ENCODE measurements at places on chromosomes 7 and 10.

DNA sequence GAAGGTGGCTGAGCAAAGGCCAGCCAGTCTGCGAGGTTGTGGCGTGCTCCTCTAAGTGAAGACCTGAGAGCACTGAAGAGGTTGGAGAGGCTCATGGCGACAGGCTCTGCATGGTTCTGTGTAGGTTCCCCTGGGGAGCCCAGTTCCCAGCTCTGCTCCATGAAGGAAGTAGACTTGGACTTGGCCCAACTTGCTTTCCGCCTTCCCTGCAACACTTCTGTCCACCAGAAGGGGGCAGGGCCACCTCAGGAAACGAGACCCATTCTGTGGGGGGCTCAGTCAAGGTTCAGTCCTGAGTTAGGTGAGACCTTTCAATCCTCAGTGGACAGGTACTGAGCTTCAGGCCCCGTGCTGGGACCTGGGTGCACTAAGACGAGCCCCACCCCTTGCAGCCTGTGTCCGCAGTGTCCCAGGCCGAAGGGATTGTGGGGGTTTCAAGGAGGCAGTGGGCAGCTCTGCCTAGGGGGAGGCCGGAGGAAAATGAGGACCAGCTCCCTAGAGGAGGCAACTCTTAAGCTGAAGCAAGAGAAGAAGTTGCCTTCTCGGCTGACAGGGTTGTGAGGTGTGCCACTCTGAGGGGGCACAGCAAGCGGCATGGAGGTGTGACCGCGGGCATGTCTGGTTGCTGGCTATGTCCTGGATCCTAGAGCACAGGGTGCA, 15.0 kb upstream of the PCBD1 start:
- DNase-seq = peak; percentile 49

- peak; percentile 18 for DNase-seq
Observed at GRCh38 chr7:87875151-87876039, 765 bp downstream of the SLC25A40 start.

- no peak for DNase-seq
Observed at GRCh38 chr10:99125879-99126278, 109.8 kb downstream of the HPSE2 start.

GRCh38 chr7:148107443-148108127, 483.0 kb upstream of the C7orf33 start:
- no peak for DNase-seq

GRCh38 chr7:131011976-131012375, 278.0 kb upstream of the KLF14 start:
- DNase-seq = peak; percentile 74

GRCh38 chr10:63738410-63738809, 217.2 kb downstream of the REEP3 start:
- DNase-seq = peak; percentile 11

DNA sequence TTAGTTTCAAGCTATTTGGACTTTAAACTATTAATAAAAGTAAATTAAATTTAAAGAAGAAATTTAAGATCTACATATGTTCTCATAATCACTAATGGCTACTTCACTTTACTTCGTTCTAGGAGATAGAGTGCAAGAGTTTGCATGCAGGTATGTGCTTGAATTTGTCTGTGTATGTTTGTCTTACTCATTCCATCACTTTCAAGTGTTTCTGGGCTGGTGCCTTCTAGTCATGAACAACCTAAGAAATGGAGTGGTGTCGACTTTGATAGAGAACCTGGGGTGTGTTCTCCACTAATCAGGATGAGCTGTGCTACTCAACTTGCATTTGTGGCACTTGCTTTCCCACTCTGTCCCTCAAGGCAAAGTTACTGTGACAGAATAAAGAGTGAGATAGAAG, 169.9 kb downstream of the KCND2 start:
- no peak for DNase-seq

DNA sequence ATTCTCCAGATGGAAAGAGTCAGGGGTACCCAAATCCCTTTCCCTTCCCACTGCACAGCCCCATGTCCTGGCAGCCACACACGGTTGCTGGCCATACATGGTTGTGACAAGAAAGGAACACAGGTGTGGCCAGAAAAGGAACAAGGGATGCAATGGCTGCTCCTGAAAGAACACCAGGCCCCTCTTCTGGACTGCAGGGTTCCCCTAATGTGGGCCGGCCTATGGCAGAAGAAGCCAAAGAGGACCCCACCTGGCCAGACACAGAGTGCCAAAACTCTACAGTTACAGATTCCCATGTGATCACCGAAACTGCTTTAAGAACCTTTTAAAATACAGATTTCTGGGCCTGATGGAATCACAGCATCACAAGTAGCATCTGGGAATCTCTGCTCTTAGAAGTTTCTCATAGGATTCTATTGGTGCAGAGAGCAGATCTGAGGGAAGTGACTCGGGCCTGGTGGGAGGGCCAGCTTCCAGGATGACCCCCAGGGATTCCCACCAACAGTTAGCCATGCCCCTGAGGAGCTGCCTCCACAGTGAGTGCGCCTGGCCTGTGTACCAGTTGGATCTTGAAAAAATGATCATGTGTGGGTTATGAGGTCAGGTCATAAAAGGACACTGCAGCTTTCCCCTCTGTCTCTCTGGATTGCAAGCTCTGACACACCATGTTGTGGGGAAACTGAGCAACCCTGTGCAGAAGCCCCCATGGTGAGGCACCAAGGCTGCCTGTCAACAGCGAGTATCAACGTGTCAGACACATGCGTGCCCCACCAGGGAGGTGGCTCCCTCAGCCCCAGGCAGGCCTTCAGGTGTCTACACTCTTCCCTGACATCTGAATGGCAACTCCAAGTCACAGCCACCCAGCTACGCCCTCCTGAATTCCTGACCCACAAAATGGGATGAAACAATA, 89.6 kb upstream of the LANCL2 start:
- DNase-seq = no peak

DNA sequence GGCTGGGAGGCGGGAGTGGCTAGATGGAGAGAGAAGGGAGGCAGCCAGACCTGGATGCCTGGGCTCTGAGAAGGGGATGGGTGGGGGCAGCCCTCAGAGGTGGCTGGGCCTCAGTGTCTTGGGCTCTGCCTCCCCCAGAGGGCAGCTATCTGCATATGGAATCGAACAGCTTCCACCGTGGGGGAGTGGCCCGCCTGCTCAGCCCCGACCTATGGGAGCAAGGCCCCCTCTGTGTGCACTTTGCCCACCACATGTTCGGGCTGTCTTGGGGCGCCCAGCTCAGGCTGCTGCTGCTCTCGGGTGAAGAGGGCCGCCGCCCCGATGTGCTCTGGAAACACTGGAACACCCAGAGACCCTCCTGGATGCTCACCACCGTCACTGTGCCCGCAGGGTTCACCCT, 3.3 kb downstream of the ZAN start:
- no peak for DNase-seq

DNA sequence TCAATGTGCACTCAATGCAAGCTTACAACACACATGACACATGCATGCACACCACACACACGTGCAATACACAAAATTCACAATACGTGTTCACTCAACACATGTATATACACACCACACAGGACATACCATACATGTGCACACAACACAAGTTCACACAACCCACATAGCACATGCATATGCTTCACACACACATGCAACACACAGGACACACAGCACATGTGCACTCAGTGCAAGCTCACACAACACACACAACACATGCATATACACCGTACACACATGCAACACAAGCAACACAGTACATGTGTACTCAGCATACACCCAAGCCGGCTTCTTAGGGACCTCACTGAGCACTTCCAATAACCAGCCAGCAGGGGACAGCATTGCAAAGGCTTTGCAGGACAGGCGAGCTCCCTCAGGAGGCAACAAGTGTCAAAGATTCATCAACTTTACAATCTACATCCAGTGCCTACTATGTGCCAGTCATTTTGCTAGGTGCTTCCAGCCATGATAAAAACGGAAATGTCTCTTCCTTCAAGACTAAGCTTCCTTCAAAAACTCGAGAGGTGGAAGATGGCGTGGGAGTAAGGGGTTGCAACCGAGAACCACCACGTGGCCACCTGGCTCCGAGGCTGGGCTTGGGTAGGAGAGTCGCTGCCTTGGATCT, 61.1 kb downstream of the JCAD start:
- DNase-seq = peak; percentile 88

- no peak for DNase-seq
Observed at GRCh38 chr7:158738841-158739240, 34.2 kb upstream of the NCAPG2 start.

DNA sequence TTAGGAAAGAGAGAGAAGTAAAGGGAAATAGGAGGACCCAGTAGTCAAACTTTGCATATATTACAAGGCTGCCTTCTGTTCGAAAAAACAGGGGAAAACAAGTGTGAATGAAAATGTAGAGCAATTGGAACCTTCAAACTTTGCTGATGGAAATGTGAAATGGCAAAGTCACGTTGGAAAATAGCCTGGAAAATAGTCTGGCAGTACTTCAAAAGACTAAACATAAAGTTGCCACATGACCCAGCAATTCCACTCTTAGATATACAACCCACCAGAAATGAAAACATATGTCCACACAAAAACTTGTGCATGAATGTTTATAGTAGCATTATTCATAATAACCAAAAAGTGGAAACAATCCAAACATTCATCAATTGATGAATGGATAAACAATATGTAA, 78.6 kb upstream of the IFRD1 start:
- DNase-seq = no peak

- no peak for DNase-seq
Observed at GRCh38 chr7:134165252-134165651, 38.1 kb downstream of the LRGUK start.

DNA sequence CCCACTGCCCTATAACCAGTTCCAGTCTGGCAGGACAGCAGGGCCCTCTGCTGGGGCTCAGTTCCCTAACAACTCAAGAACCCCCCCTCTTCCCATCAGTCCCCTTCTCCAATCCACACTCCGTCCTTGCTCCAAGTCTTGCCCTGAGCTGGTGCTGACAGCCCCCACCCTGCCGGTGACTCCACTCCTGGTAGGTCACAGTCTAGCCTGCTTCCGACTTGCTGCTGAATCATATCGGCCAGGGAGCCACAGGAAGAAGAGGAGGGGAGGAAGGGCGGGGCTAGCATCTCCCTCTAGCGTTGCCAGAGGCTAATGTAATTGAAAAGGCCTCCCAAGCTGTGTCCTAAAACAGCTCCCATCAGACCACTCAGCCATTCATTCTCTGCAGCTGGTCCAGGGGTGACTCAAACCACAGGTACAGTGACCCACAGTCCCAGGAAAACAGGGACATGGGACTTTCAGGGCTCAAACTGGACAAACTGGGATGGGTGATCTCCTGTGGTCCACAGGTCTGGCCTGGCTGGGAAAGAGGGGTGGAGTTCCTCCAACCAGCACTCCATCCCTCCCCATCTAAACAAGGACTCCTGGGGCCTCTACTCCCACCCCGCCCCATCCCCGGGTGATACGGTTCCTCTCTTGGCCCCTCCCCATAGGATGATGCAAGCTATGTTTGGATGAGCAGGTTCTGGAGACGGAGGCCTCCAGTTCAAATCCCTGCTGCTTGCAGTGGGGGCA, 158.8 kb downstream of the SH3PXD2A start:
- peak; percentile 92 for DNase-seq

GRCh38 chr7:41942468-41943093, 239.7 kb upstream of the INHBA start:
- DNase-seq = no peak

DNA sequence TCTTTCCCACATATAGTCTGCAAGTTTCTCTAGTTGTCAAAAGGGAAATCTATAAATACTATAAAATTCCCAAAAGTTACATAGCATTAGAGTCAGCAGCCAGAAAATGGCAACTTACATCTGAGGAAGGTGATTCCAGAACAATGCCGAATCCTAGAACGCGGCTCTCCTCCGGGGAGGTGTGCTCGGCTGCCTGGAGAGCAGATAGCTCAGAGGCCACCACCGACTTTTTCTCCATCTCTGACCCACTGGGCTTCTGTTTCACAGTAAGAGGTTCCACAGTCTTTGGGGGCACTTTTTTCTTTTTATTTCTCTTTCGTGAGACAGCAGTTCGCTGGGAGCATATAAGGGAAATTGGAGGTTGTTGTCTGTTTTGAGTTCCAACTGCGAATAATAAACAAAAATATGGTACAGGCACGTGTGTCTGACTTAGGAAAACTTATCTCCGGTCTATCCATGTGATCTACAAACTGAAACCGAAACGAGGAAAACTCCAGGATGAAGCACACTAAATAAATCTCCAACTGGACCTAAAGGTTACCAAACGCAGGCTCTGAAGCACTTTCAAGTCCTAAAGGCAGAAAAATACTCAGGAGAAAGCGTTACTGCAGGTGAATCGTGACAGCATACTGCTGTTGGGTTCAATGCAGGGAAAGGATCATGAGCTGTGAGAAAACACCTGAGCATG, 36.2 kb downstream of the BEND7 start:
- no peak for DNase-seq

GRCh38 chr7:149197675-149198074, 2.3 kb downstream of the ZNF282 start:
- DNase-seq = peak; percentile 82

DNA sequence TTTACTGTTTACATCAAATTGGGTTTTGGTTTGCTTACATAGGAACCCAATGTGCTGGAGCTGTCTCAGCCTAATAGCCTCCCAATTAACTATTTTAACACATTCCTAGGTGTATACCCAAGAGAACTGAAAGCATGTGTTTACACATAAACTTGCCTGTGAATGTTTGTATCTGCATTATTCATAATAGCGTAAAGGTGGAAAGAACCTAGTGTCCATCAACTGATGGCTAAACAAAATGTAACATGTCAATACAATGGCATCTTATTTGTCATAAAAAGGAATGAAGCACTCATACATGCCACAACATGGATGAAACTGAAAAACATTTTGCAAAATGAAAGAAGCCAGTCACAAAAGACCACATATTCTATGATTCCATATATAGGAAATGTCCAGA, 160.6 kb upstream of the EEPD1 start:
- DNase-seq = peak; percentile 93

- no peak for DNase-seq
Observed at GRCh38 chr10:115051216-115051615, 41.9 kb upstream of the ATRNL1 start.

- no peak for DNase-seq
Observed at GRCh38 chr10:30600005-30600404, 29.5 kb downstream of the LYZL2 start.

DNA sequence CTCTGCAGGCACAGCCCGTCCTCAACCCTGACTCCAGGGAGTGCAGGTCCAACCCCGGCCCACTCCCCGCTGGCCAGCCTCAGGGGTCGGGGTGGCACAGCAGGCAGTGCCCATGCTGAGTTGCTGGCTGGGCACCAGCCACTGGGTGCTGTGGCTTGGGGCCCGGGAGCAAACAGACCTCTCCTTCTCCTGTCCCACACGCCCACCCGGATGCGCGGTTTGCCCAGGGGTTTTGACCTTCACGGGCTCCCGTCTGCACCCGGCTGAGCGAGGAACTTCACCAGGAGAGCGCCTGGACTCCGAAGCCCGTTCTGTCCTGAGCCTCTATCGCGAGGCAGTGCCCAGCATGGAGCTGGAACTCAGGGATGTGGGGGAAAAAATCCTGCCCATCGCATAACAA, 2.6 kb upstream of the GRIFIN start:
- no peak for DNase-seq

GRCh38 chr7:7443806-7444350, 91.8 kb downstream of the COL28A1 start:
- DNase-seq = no peak

DNA sequence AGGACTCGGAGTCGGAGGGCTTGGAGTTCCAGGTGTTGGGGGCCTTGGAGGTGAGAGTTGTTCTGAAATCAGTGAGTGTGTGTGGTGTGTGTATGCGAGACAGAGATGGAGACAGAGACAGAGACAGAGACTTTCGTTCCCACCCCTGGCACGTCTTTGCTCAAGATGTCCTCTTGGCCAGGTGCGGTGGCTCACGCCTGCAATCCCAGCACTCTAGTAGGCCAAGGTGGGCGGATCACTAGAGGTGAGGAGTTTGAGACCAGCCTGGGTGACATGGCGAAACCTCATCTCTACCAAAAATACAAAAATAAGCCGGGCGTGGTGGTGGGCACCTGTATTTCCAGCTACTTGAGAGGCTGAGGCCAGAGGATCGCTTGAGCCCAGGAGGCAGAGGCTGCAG, 20.0 kb upstream of the LIMK1 start:
- DNase-seq = no peak

Data from epithelial cell of esophagus (primary cell).